ENCODE measurements at places on chromosomes 16 and 17. TPM values are rescaled to one million over a fixed set of nuclear protein-coding genes. Genes with fewer than 3 reads are reported as not detected.

- DNase-seq, result no peak
These were observed 37.9 kb upstream of the CHMP6 start for GRCh38 chr17:80953471-80954315.

- no peak for DNase-seq
These were observed 10.5 kb downstream of the NUFIP2 start for GRCh38 chr17:29283496-29283895.

GRCh38 chr17:80260069-80260535, 550 bp upstream of the RNF213 start:
- DNase-seq, result peak; percentile 80

MYH13 gene
- total RNA-seq, result not detected

DNA sequence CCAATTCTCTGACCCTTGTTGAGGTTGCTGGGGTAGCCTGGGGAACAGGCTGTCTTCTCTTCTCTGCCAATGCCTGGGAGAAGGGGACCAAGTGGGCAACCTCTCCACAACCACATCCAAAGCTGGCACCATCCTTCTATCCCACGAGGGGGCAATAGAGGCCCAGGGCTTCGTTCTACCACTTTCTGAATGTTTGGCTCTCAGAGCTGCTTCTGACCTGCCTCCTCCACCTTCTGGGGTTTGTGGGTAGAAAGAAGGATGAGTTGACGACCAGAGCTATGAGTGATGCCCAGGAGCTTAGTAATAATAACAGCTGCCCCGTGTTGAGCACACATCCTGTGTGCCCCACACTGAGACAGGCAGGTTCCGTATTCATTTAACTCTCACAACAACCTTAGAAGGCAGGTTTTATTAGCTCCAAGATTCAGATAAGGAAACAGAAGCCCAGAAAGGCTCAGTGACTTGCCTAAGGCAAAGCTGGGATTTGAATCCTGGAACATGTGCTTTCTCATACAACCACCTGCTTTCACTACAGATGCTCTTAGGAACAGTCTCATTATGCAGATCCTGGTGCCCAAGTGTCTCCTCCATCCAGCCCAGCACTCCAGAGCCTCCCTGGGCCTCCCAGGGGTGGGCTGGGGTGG, 11.1 kb downstream of the TSPOAP1 start:
- peak; percentile 82 for DNase-seq

DNA sequence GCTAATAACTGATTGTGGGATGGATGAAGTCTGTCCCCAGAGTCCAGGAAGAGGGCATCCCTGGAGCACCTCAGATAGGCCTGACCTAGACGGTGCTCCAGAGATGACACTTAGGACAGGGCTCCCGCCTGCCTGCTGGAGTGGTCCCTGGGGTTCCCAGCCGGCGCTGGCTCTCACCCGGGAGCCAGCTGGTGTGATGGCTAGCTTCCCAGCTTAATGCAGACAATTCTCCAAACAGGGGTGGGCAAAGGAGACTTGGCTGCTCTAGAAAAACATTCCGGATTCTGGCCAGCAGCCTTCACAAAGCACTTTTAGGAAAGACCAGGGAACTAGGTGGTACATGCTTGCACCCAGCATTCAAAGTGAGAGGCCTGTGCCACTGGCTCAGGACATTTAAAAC, 18.6 kb downstream of the ACE start:
- no peak for DNase-seq

DNA sequence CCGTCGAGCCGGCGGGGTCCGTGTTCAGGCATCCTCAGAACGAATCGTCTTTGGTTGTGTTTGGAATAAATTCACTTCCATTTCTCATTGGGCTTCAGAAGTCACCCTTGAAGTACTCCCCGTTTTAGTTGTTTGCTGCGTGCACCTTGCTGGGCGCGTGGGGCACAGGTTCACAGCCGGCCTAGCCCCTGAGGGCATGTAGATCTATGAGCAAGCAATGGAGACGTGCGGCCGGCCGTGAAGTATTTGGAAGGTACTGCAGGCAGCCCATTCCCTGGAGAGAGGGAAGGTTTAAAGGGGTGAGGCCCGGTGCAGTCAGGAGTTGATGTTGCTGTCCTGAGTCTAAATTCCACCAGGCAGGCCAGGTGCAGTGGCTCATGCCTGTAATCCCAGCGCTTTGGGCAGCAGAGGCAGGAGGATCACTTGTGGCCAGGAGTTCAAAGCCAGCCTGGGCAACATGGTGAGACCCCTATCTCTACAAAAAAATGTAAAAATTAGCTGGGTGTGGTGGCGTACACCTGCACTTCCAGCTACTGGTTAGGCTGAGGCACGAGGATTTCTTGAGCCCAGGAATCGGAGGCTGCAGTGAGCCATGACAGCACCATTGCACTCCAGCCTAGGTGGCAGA, 714 bp downstream of the ACSF3 start:
- DNase-seq, result no peak

DNA sequence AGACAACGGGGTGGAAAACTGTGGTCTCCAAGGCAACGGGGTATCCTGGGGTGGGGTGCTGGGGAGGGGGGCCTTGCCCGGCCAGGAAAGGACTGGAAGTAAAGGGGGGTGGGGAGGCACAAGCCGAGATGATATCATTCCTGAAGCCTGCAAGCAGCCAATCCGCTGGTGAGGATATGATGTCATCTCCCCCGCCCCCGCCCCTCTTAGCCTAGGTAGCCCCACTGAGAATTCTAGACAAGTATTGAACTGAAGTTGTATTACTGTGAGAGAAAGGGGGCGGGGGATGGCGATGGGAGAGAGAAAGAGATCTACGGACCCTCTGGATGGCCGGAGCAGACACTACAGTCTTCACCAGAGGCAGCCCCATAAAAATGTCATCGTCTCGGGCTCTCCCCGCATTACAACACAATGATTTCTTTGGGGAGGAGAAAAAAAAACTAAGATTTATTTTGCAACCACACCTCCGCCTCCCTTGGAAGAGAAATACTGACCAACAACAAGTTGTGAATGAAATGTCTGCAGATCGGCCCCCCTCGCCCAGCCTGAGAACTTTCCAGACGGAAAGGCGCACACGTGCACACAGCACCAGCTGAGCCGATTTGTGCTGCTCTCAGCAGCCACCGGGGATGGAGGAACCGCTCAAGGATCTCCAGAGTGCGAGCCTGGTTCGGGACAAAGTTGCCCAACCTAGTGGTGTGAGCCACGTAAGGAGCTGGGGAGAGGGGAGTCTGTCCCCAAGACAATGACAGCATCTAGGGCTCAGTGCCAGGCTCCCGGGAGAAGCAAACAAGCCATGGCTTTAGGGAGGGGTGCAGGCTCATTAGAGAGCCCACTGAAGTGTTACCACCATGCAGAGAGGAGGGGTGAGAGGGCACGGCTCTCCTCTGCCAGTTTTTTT, 222.1 kb downstream of the SOX9 start:
- no peak for DNase-seq

CLEC19A gene
- total RNA-seq, result not detected

DNA sequence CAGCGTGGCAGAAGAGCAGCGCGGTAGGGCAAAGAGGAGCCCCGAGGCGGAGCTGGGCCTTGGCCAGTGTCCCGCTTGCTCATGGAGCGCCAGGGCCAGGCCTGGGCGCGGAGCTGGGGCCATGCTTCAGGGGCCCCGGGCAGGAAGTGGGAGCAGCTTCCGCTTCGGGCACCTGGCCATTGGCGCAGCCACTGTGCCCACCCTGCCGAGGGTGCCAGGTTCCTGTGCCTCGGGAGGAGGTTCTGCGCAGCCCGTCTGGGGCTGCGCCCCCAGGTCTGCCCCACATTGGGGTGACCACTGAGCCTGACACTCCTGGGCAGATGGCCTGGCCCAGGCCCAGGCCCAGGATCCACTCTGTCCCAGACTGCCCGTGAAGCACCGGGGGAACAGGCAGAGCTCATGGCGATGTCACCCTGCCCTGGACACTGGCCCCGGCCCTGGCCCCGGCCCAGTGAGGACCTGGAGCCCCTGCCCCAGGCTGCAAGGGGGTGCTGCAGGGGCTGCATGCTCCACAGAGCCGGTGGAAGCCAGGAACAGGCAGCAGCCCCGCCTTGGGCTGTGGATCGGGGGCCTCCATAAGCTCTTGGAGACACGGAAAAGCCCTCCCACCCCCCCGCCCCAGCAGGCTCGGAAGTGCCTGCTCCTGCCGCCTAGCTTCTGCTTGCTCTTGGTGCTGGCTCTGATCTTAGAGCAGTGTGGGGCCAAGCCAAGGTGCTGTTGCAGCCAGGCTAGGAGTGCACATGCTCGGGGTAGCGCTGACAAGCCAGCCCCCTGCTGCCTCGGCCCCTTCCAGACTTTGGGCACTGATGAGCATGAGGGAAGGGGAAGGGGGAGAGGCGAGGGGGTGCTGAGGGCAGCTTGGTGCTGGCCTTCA, 35.9 kb upstream of the FOXJ1 start:
- DNase-seq, result no peak

- no peak for DNase-seq
These were observed at the start of gene KLHL10 for GRCh38 chr17:41837761-41838538. KLHL10 (plus strand) TSS chr17:41837825; CDS start chr17:41837933, 108 bp downstream.

DNA sequence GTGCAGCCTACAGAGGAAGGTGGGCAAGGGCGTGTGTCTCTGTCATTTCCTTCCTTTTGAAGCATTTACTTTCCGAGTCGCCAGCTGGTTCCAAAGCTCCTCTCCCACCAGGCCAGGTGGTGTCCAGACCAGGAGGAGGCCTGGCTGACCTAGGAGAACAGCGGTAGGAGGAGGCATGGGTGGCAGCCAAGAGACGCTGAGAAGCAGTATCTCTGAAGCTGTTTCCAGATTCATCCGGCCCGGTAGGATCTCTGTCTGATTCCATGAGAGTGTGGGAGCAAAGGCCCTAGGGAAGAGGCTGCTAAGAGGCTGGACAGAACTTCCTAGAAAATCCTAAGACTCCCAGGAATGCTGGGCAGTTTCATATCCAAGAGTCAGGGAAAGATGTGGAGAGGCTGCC, 20.3 kb downstream of the MEOX1 start:
- no peak for DNase-seq

TEFM gene
- total RNA-seq, result 21.3 TPM

DNA sequence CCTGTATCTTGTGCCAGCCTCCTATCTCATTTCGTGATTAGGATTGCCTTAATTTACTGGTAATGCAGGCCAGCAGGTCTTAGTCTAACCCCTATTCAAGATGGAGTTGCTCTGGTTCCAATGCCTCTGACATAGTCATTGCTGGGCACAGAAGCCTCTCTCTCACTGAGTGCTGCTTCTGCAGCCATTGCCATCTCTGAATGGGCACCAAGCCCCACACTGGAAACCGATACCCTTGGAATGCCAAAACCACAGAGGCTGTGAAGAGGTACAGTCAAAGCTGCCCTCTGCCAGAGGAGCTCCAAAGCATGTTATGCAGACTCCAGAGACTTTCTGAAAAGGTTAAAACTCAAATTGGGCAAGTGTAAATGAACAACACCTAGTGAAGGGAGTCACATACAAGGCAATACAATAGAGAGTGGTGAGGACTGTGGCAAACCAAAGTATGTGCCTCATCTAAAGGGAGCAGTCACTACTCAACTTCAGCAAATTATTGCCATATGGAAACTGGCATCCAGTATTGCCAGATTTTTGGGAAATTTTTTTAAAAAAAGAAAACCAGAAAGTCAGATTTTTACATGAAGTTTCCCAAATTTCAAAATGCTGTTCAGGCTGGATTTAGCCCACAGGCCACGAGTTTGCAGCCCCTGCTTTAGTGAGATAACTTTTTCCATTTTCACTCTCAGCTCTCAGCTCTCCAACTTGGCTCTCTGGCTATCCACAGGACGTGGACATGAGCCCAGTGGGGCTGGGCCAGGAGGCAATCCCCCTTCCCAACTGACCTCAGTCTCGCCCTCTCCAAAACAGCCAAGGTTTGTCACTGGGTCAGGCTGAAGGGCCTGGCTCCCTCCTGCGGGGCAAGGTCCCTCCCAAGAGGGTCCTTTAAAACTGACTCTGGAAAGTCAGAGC, 2.1 kb upstream of the MMP2 start:
- no peak for DNase-seq

DNA sequence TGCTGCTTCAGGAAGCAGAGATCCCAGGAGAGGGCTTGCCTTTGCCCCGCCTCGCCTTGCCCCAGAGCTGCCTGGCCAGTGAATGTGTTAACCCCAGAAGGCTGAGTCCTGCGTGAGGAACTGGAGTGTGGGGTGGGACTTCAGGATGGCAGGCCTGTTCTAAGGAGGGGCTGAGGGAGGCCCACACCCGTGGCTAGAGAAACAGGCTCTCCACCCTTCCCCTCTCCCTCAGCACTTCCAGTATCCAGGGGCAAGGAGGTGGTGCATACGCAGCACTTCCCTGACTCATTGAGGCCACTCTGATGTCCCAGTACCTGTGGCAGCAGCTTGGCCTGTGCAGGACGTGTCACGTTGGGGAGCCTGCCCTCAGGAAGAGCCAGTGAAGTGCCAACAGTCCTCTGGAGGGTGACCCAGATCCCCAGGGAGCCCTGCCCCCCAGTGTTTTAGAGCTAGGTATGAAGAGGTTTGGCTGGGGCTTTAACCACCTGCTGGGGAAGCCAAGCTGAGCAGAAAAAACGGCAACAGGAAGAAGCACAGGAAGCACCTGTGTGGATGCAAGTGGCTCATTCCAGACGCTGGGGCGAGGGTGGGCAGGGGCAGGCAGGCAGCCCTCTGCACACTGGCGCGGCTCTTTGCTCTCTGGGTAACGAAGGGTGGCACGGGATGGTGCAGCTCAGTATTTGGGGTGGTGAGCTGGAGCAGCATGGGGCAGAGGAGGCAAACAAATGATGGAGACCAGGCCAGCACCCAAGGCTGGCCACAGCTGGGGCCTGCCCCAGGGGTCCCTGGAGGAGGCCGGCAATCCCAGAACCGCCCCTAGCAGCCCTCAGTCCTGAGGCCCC, 14.7 kb upstream of the CTCF start:
- DNase-seq, result peak; percentile 55

- peak; percentile 47 for DNase-seq
These were observed 218.0 kb downstream of the NTN1 start for GRCh38 chr17:9239246-9239792.

- DNase-seq, result no peak
These were observed 2.3 kb downstream of the SLFN5 start for GRCh38 chr17:35245196-35245486.

GRCh38 chr17:73921306-73921705, 277.1 kb upstream of the SDK2 start:
- DNase-seq, result no peak

GRCh38 chr16:30958175-30959079, 873 bp downstream of the SETD1A start:
- DNase-seq, result no peak
